ENCODE measurements at places on chromosomes 13 and 19. TPM values are rescaled to one million over a fixed set of nuclear protein-coding genes. Genes with fewer than 3 reads are reported as not detected.

- no peak for DNase-seq
Observed at GRCh38 chr13:42355491-42356183, 83.7 kb downstream of the AKAP11 start.

GRCh38 chr19:55592391-55593090, 6.8 kb downstream of the FIZ1 start:
- no peak for DNase-seq

DNA sequence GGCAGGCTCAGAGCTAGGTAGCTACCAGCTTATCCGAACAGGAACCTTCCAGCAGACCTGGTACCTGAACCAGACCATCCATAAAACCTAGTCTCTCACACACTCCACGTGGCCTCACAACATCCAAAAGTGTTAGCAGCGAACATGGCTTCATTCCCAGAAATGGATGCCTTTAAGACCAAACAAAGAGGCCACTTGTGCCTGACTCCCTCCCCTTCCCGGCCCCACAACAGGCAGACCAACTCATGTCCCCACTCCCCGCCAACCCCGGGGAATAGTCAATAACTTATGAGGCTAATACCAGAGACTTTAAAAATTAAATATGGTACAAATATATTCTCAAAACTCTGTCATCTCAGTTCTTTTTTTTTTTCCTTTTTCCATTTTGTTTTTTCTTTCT, 46.2 kb downstream of the ZNF557 start:
- no peak for DNase-seq

GRCh38 chr19:35048911-35049411, 7.4 kb downstream of the HPN start:
- no peak for DNase-seq

- peak; percentile 48 for DNase-seq
Observed at GRCh38 chr13:32019612-32020233, 11.9 kb upstream of the FRY start.

The CGB7 gene
- total RNA-seq = 5.3 TPM

The STARD13 gene
- 6.6 TPM for total RNA-seq

DNA sequence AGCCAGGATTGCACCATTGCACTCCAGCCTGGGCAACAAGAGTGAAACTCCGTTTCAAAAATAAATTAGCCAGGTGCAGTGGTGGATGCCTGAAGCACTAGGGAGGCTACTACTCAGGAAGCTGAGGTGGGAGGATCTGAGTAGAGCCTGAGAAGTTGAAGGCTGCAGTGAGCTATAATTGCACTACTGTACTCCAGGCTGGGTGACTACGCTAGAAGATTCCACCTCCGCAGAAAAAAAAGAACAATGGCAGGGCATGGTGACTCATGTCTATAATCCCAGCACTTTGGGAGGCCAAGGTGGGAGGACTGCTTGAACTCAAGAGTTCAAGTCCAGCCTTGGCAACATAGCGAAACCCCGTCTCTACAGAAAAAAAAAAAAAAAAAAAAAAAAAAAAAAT, 20.5 kb downstream of the HAUS8 start:
- DNase-seq = peak; percentile 24

- no peak for DNase-seq
Observed at GRCh38 chr19:48985711-48986110, 7.4 kb downstream of the GYS1 start.

The C19orf67 gene
- total RNA-seq = not detected

DNA sequence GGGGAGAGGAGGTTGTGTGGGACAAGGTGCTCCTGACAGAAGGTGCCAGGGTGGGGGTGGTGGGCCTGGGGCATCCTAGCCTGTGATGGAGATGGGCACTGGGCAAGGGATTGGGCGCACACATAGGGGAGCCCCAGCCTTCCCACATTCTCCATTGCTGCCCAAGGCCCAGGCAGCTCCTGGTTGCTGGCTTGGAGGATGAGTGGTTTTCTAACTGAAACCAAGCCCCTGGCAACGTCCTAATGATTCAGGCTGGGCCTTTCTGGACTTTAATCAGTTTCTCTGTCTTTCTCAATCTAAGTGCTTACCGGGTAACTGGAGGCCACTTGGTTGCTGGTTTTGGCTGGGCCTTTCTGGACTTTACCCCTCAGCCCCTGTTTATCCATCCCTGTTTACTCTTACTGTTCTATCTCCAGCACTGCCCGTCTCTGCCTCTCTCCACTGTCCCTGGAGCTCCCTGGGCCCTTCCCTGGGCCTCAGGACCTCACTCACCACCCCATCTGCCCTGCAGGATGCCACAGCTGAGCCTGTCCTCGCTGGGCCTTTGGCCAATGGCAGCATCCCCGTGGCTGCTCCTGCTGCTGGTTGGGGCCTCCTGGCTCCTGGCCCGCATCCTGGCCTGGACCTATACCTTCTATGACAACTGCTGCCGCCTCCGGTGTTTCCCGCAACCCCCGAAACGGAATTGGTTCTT, 354 bp downstream of the CYP4F3 start:
- DNase-seq = no peak

DNA sequence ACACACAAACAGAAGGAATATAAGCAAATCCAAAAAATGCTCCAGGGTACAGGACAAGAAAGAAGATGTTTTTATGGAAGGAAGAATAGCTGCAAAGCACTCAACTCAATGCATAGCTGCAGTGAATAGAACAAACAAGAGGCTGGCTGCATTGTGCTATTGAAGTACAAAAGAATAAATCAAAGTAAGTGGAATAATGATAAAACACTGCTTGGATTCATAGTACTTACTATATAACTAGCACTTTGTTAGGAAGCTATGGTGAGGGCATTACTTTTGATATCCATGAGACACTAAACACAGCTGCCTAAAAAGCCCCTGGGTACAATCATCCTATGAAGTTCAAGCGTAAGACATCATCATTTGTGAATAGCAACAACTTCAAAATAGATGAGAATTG, 350.1 kb downstream of the PCDH9 start:
- no peak for DNase-seq

The ELSPBP1 gene
- 24.4 TPM for total RNA-seq

DNA sequence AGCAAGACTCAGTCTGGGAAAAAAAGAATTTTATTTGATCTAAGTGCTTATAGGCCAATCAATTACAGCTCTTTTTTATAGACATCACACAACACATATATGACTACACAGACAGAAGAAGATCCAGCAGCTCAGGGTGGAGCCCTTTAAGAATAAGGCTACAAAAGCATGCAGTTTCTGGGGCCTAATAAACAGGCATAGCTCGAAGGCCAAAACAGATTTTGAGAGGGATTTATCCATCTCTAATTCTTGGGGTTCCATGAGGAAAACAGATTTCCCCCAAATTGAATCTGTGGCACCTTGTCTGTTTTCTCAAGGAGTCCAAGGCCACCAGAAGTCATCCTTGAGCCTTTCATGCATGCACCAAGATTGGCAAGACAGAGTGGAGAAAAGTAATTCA, 3.9 kb upstream of the ZNF550 start:
- DNase-seq = no peak

The ZNF730 gene
- total RNA-seq = 0.81 TPM

The FXYD1 gene
- not detected for total RNA-seq

- peak; percentile 97 for DNase-seq
Observed at GRCh38 chr13:48775804-48776203, 122.1 kb downstream of the CYSLTR2 start.

DNA sequence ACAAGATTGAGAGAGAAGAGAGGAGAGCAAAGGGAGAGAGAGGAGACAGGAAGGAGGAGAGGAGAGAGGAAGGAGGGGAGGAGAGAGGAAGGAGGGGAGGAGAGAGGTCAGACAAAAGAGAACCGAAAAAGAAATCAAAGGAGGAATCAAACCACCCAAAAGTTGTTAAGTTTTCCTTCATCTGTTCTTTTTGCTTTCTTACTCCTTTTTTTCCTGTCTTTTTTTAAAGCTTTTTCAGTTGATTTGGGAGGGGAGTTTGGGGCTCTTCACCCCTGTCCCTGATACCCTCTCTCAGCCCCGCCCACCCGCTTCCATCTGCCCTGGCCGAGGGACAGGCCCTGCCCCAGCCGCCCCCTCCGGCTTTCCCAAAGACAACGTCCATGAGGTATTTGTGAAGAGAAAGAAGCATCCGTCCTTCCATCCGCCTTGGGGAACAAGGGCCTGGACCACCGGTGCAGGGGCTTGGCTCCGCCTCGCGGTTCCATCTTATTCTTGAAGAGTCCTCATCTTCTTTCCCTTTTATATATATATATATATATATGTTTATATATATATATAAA, 13.3 kb downstream of the ZNF574 start:
- DNase-seq = no peak

The SIGLEC11 gene
- total RNA-seq = not detected

The SLC6A16 gene
- 0.05 TPM for total RNA-seq

GRCh38 chr13:25930653-25931052, 121.2 kb downstream of the SHISA2 start:
- no peak for DNase-seq

GRCh38 chr19:38290631-38291147, 13.4 kb upstream of the C19orf33 start:
- DNase-seq = peak; percentile 97

DNA sequence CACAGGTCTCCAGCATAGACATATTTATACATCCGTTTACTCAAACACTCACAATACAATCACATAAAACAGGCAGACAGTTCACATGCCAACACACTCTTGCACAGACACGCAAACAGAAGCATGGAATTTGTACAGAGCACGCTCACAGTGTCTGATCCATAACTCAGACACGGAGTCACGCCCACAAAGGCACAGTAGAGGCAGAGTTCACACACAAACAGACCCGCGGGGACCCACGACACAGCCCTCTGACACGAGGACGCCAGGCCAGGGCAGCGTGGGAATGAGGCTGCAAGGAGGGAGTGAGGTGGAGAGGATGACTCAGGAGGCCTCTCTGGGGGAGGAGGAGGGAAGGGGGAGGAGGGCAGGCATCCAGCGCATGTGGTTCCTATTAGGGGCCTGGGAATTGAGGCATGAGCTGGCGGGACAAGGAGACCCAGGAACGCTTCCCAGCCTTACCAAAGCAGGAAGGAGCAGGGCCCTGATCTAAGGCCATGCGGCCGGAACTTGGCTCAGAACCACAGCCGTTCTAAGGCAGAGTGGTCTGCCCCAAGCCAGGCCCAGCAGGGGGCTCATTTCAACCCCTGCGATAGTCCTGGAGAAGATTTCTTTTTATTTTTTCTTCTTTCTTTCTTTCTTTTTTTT, 9.1 kb upstream of the OLFM2 start:
- peak; percentile 93 for DNase-seq

DNA sequence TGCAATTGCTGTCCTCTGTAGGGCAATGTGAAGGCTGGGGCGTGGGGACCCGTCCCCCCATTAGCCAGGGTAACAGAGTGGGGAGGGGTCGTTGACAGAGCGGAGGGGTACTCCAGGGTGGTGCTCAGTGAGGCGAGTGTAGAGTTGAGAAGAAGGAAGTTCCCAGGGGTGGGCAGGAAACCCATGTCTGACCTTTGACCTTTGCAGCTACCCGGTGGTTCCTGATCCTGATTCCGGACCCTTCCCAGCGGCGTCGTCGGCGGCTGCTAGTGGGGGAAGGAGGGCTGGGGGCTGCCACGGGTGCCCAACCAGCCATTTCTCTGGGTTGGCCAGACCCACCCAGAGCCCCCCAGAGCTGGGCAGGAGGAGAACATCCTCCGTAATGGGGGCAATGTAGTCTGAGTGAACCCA, 2.1 kb upstream of the PLVAP start:
- no peak for DNase-seq

The ZNF415 gene
- 4.8 TPM for total RNA-seq

GRCh38 chr19:38977445-38978325, 2.1 kb upstream of the FBXO17 start:
- DNase-seq = peak; percentile 92

The CD33 gene
- 3.8 TPM for total RNA-seq

The SYCN gene
- total RNA-seq = not detected

The TRAPPC6A gene
- total RNA-seq = 6.2 TPM

- no peak for DNase-seq
Observed at GRCh38 chr13:32028711-32029110, 2.9 kb upstream of the FRY start.

DNA sequence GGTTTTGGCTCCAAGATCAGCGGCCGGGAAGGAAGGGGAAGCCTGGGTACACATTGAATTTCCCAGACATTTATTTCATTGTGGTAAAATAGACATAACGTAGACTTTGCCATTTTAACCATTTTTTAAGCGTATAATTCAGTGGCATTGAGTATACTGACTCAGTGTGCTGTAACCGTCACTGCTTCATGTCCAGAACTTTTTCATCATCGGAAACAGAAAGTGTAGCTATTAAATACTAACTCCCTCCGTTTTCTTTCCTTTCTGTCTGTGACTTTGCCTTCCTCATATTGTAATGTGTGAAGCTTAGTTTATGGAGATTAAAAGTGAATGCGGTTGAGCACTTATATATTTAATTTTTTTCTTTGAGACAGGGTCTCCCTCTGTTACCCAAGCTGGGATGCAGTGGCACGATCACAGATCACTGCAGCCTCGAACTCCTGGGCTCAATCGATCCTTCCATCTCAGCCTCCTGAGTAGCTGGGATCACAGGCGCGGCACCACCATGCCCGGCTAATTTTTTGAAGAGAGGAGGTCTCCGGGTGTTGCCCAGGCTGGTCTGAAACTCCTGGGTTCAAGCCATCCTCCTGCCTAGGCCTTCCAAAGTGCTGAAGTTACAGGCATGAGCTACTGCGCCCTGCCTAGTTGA, 1.4 kb downstream of the HNRNPM start:
- no peak for DNase-seq

DNA sequence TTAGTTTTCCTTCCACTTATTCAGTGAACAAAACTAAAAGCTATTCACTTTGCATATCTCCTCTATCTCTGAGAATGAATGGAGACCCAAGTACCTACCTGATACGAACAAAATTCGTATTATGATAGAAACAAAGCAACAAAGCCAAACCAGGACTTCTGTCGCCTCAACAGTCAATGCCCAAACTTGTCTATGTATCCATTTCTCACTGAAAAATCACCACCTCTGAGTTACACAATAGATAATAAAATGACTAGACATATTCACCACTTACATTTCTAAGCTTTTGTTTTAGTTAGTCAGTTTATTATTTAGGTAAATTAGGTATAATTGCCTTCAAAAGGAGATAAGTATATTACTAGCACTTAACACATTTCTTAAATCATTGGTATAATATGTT, 67.7 kb downstream of the CAB39L start:
- no peak for DNase-seq

DNA sequence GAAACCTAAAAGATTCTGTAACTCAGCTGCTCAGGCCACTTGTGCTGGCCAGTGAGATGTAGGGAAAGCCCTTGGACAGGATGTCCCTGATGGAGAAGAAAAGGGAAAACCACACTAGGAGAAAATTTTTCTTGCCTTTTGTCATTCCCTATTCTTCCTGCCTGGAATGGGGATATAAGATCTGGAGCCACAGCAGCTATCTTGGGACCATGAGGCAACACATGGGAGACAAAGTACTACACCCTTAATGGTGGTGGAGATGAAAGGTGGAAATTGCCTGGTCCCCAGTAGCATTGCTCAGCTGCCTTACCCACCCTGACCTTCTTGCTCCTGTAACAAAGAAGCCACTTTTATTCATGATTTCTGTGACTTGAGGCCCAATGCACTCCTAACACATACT, 9.4 kb downstream of the RSPH6A start:
- DNase-seq = no peak

GRCh38 chr13:106499896-106500295, 35.6 kb downstream of the EFNB2 start:
- DNase-seq = peak; percentile 59

GRCh38 chr19:38287604-38288003, 16.4 kb upstream of the C19orf33 start:
- no peak for DNase-seq

Measured in M059J (cell line).